A673 (cell line): ENCODE measurements at places on chromosomes 5 and 9. TPM values are rescaled to one million over a fixed set of nuclear protein-coding genes. Genes with fewer than 3 reads are reported as not detected.

DNA sequence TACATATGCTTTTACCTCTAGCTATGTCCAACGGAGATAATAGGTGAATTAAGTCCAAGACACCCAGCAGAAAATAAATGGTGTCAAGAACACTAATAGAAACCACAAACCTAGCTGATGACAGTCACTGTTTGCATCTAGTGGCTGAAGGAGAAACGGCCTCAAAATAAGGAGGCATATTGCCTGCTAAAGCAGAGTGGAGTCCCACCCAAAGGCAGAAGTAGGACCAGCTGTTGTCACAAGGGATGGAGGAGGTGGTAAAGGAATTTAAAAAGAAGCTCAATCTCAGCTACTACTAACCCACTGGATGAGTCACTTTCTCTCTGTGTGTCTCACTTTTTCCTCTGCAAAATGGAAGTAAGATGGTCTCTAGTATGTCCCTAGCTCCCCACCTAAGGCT, 224.3 kb downstream of the GRIA1 start:
- H3K27ac ChIP-seq: no peak overlapping the region
- no peaks in the 10 kb centered on the region for H3K4me1 ChIP-seq
- H3K27me3 ChIP-seq: peaks cover 3% of the 10 kb centered on the region
- no peaks in the 10 kb centered on the region for H3K36me3 ChIP-seq
- no peak for DNase-seq

DNA sequence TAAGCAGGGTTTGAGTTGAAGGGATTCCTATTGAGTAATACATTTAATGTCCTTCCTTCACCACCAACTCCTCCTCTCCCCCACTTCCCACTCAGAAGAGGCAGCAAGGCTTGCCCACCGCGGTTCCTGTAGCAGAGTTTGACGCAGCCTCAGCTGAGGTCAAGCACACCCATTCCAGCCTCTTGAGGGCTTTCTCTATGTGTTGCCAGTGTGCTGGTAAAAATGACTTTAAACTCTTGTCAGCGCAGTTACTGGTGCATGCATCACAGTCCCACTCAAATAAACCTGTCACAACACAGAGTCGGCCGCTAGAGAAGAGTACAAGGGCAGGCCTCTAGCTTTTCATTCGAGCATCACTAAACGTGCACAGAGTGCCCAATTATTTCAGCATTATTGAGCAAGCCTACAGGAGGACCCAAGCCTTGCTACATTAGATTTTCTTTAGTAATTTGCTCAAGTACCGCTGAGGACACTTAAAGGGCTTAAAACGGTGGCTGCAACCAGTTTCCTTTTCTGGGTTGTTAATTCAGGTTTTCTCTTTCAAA, 79.6 kb downstream of the TLE4 start:
- H3K27ac ChIP-seq: no peak overlapping the region
- H3K36me3 ChIP-seq: no peaks in the 10 kb centered on the region
- no peak overlapping the region for H3K4me3 ChIP-seq

FCHO2 gene
- 2.5 and 5.8 TPM in 2 replicates for total RNA-seq

DNA sequence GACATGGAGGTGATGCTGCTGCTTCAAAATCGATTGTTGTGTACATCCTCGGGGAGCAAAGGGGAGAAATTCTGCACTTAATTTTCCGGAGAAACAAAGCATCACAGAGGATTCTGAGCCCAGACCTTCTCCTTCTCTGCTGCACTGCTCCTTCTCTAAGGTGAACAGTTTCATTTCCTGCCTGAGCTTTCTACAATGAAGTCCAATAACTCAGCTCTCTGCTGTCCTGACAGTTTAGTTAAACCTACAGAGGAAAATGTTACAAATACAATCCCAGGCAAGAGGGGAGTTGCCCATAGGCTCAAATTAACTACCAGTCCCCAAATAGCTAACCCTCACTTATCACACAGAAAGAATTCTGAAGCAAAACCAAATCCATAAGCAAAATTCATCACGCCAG, 206.3 kb downstream of the EFNA5 start:
- peaks cover 18% of the 10 kb centered on the region for H3K4me1 ChIP-seq
- H3K4me3 ChIP-seq: no peak overlapping the region
- H3K36me3 ChIP-seq: no peaks in the 10 kb centered on the region
- H3K27me3 ChIP-seq: no peaks in the 10 kb centered on the region
- no peak overlapping the region for H3K27ac ChIP-seq

PTPRD gene
- not detected in 2 replicates for total RNA-seq

NR2F1-AS1 gene
- total RNA-seq: 1.8 and 2.3 TPM in 2 replicates
